Fibroblast of skin of abdomen (primary cell): ENCODE measurements at places on chromosomes 12 and 14.
A peak's percentile ranks its signal among the peaks of the same experiment; 100 is the strongest.

DNA sequence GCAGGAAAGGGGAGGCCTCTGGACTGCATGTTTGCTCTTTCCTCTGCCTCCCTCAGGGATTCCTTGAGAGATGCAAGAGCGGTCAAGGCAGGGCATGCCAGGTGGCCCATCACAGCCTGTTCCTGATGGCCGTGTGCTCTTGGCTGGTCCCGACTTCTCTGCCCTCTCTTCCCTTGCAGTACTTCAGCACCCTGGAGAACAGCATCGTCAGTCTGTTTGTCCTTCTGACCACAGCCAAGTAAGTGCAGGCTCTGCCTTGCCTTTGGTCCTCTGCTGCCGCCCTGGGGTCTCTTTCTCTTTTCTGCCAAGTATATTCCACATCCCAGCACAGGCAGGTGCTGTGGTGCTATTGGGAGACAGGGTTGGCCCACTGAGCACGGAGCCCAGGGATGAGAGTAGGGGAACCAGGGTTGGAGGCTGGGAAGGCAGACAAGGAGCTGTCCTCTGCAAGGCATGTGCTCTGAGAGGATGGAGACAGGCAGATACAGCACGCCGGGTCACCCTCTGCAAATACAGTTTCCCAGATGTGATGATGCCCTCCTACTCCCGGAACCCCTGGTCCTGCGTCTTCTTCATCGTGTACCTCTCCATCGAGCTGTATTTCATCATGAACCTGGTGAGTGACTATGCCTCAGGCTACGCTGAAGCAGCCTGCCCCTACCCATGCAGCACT is 51.9 kb downstream of the TPCN1 start:
- no peak for DNase-seq

DNA sequence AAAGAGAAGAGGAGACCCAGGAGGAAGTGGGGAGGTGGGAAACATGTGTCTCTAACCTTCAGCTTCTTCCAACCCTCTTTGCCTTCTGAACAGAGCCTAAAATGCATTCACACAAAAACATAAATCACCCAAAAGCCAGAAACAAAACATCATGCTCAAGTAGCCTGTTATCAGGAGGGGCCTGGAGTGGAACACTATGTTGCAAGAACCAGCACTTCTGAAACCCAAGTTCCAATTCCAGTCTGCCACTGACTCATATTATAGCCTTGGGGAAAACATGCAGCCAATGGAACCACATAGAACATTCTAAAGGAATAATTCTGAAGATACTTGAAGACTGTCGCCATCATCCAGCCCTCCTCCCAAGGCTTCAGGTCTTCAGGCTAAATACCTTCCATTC is 169.8 kb upstream of the PLXNC1 start:
- DNase-seq, result peak; percentile 55

- DNase-seq, result no peak
Measured at GRCh38 chr12:75853626-75854025, 177.9 kb downstream of the PHLDA1 start.

DNA sequence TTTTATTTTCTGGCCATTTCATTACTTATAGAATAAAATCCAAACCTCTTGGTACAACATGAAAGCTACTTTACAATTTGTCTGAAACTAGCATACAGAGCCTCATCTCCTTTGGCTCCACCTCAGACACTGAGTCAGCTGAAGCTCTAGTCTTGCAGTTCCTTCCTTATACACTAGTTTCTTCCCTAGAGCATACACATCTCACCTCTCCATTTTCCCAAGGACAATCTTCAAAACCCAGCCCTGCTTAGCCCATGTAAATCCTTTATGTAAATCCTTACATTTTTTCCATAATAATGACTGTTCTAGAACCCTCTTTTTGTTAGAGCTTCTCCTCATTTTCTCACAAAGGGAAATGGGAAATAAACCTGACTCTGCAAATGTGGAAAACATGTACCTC is 463.4 kb downstream of the SLC16A7 start:
- no peak for DNase-seq

GRCh38 chr14:87877877-87878276 is 115.1 kb downstream of the GALC start:
- peak; percentile 31 for DNase-seq

DNA sequence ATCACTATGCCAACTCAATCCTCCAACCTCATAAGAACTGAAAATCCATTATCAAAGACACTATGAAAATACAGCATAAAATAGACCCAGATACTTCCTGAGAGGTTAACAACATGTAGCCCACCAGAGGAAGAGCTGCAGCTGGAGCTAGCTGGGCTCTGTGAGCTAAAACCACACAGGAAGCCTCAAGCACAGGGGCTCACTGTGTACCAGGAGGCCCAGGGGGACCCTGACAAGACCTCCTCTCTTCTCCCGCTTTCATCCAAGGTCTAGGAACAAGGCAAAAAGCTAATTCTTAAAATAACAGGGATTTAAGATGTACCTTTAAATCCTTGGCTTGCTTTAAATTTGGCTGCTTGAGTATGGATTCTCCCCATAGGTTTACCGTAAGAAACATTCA is 53.6 kb downstream of the EIF2S3B start:
- DNase-seq, result no peak

DNA sequence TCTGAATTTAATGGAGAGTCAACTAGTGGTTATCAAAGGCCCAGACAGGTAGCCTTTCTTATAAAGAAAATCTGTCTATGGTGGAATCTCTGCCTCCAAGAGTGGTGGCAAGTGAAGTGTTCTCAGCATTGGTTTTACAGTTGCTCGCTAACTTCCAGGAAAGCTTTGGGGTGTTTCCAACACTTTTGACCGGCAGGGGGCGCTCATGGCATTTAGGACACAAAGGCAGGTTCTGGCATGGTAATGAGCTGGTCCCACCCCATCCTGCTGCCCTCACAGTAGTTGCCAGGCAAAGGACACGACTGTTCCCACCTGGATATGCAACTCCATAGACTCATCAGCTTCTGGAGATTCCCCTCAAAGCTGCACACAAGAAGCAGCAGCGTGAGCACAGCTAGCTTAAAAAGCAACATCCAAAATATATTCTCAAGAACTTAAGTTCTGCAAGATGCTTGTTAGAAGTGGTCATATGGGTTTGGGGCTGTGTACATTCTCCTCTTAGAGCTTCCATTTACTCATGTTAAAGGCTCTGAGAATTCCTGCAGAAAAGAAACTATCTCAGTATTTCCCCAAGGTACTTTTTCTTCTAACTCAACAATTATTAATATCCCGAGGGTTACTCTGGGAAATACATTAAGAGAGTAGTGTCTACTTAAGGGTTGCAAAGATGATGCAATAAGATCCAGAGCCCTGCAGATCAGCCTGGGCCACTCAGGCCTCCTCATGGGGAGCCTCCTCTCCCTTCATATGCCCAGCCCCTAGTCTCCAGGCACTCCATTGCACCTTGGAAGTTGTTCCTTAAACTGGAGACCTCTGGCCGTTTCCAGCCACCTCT is 14.8 kb downstream of the PROX2 start:
- DNase-seq, result peak; percentile 85
